ENCODE measurements at places on chromosomes 1 and 21.
A peak's percentile ranks its signal among the peaks of the same experiment; 100 is the strongest.

DNA sequence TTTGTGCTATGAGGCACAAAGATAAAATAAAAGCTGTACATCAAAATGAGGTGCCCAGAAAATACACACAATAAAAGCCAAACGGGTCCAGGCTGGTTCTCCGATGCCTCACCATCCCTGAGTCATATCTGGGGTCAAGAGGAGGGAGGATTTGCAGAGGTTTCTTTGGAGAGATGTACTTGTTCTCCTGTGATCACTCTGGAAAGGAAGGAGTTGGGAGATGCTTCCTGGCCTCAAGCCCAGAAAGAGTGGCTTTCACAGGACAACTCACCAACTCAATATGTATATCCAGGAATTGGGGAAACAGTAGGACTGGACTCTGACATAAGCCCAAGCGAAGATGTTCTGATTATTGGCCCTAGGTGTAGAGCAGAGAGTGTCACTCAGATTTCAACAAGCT lies 51.9 kb downstream of the DIPK1A start:
- DNase-seq: no peak

- peak; percentile 75 for DNase-seq
Observed at GRCh38 chr1:114040273-114041015, 61.2 kb downstream of the OLFML3 start.

DNA sequence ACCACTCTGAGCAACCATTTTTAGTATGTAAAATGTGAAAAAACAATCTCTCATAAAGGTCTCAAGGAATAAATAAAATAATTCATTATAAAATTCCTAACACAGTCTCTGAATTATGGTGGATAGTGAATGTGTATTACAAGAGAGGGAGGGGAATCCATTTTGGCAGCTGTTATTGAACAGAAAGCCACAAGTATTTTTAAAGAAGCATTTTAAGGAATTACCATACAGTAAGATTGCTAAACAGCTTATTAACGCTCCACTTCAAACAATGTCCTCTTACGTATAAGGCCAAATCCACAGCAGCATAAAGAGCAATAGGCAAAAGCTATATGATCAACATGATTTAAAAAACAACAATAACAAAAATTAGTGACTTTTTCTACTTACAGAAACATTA lies 18.4 kb downstream of the PIGK start:
- DNase-seq: no peak

DNA sequence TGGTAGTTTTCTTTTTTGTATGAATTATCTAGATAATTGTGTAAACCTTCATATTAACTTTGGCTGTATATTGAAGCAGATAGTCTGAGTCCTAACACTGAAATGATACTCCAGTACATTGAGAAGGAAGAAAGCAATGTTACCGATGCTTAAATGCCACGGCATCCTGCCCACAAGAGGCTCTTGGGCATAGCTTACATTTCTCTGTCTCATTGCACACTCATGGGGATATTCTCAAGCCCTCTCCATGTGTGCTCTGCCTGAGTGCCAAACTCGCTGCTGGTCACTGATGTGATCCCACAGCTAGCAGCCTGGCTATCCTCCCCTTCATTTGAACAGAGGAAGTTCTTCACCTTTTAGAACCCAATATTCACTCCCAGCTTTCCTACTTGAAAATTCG lies 179.4 kb downstream of the TGFB2 start:
- no peak for DNase-seq

DNA sequence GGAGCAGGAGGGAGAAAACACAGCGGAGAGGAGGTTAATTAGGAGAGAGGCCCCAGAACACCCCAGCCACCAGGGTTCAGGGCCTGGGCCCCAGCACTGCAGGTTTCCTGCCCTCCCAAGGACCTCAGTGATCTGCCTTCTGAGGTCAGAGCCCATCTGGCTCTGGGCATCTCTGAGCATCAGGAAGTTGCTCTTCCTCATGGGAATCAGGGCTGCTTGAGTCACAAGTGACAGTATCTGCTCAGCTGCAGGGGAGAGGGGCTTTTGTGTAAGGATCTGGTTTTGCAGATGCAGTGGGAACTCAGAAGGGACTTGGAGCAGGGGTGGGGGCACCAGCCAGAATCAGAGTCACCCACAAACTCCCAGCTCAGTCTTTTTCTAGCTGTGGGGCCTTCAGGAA lies 472.1 kb downstream of the PTPRU start:
- DNase-seq: no peak

- no peak for DNase-seq
Observed at GRCh38 chr1:25826571-25826970, 6.8 kb downstream of the MTFR1L start.

DNA sequence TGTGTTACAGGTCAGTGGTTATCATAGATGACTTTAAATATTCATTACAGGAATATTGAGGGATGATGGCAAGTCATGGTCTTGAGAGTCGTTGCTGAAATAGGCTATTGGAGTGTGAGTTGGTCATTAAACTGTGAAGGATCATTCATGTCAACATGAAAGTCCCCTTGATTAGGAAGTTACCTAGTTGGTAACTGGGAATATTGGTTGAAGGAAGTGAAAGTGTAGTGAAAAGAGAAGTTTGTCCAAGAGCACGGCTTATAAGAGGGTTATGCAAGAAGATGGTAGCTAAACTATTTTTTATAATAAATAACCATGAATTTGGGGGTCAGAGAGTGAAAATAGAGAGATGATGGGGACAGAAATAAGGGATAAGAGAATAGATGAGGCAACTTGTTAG lies 16.9 kb downstream of the CRB1 start:
- no peak for DNase-seq

DNA sequence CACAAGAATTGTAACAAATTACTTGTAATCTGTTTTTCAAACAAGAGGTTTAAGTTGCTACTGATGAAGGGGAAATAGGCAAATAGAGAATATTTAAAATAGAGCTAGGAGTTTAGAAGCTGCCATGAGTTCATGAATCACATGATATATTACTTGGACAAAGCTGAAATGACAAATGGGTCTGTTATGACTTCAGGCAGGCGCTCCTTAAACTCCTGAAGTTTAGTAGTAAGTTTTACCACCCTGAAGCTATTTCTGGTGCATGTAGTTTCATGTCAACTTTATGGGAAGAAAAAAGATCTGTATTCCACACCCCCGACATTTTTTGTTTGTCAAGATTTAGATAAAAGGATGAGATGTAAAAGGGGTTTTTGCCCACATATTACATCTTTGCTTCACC lies 58.5 kb downstream of the PLA2G4A start:
- no peak for DNase-seq

DNA sequence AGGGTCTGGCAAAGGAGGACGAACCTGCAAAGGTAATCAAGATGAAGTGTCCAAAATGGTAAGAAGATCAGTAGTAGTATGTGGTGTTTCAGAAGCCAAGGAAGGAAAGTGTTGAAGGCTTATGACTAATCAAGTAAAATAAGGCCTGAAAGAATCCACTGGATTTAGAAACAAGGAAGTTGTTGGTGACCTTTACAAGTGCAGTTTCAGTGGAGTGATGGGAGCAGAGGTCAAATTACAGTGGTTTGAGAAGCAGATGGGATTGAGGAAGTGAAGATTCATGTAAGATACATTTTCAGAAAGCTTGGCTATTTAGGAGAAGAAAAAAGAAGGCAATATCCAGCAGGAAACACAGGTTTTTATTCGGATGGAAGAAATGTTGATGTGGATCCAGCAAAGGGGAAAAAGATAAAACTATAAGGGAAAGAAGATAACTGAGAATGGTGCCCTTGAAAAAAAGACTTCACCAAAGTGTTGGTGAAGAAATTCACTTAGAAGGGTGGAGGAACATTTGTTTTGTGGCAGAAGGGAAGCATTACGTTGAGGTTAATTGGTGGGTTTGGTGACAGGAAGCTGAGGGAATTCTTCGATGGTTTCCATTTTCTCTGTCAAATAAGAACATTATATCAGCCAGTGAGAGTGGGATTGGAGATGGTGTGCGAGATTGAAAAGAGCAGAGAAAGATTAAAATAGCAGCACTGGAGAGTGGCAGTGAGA lies 2.1 kb downstream of the ARMH1 start:
- no peak for DNase-seq

DNA sequence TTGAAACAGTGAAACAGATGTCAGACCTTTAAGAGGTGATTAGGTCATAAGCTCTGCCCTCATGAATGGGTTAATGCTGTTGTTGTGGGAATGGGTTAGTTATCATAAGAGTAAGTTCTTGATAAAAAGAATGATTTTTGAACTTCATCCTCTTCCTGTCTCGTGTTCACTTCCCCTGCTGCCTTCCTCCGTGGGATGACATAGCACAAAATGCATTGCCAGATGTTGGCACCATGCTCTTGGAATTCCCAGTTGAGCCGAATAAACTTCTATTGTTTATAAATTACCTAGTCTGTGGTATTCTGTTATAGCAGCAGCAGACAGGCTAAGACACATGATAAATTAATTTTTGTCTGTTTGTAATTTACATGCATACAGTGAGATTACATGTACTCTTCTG lies 112.0 kb upstream of the LRRC7 start:
- no peak for DNase-seq

DNA sequence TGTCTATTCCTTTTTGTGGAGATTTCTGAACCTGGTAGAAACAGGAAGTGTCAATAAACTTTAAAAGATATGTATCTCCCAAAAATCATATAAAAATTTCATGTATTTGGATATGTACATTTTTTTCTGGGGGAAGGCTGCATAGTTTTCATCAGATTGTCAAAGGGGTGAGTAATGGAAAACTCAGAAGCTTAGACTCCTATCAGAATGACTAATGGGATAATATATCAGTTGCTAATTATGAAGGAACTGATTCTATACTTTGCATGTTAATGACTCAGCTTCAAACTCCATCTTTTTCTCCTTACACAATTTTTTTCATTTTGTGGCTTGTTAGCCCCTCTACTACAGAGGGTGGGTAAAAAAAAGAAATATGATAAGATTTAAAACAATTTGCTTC lies 55.9 kb downstream of the GON4L start:
- DNase-seq: no peak

DNA sequence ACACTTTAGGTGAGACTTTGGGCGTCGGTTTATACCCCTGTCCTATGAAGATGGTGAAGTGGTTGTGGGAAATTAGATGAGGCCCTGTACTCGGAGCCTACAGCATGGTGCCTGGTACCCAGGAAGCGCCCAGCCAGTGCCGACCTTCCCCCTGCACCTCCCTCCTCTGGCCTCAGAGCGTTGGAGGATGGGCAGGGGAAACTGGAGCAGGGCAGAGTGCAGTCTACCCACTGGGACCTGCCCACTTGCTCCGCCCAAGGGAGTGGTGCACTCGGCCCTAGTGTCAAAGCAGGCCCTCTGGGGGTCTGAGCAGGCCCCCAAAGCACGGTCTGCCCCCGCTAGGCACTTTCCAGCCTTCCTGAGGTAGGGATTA lies 13.0 kb upstream of the TTC22 start:
- DNase-seq: no peak

GRCh38 chr1:21198929-21199328 lies 22.2 kb upstream of the EIF4G3 start:
- no peak for DNase-seq

Data from hematopoietic multipotent progenitor cell treated with erythropoietin and hydrocortisone succinate and interleukin-3 and kit ligand, for 6 days (in vitro differentiated cells).